ENCODE measurements at places on chromosomes 11 and 22.

GRCh38 chr11:126359431-126360048 is 4.1 kb downstream of the ST3GAL4 start:
- DNase-seq, result no peak

DNA sequence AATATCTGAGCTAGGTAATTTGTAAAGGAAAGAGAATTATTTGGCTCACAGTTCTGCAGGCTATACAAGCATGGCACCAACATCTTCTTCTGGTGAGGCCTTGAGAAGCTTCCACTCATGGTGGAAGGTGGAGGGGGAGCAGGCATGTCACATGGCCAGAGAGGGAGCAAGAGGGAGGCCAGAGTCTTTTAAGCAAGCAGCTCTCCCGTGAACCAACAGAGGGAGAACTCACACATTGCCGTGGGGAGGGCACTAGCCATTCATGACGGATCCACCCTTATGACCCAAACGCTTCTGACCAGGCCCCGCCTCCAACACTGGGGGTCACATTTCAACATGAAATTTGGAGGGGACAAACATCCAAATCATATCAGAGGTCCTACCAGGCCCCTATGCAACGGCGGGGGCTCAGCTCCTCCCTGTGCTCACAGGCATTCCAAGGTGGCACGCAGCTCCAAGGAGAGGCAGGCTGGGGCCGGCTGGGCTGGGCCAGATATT is 4.6 kb downstream of the C11orf96 start:
- no peak for DNase-seq

GRCh38 chr11:46348566-46349401 is 1.5 kb downstream of the DGKZ start:
- DNase-seq, result no peak

GRCh38 chr11:58058276-58059006 is 27.7 kb downstream of the OR6Q1 start:
- peak; percentile 3 for DNase-seq

- no peak for DNase-seq
These were observed 65.8 kb downstream of the APIP start for GRCh38 chr11:34850334-34850733.

GRCh38 chr11:111441443-111441842 is 62.4 kb upstream of the POU2AF1 start:
- DNase-seq, result no peak
